ENCODE measurements at places on chromosomes 3 and 15.

GRCh38 chr3:74067296-74067695, 442.6 kb upstream of the PDZRN3 start:
- peak; percentile 54 for DNase-seq

GRCh38 chr15:79595306-79595705, 163.2 kb downstream of the MINAR1 start:
- DNase-seq = no peak

DNA sequence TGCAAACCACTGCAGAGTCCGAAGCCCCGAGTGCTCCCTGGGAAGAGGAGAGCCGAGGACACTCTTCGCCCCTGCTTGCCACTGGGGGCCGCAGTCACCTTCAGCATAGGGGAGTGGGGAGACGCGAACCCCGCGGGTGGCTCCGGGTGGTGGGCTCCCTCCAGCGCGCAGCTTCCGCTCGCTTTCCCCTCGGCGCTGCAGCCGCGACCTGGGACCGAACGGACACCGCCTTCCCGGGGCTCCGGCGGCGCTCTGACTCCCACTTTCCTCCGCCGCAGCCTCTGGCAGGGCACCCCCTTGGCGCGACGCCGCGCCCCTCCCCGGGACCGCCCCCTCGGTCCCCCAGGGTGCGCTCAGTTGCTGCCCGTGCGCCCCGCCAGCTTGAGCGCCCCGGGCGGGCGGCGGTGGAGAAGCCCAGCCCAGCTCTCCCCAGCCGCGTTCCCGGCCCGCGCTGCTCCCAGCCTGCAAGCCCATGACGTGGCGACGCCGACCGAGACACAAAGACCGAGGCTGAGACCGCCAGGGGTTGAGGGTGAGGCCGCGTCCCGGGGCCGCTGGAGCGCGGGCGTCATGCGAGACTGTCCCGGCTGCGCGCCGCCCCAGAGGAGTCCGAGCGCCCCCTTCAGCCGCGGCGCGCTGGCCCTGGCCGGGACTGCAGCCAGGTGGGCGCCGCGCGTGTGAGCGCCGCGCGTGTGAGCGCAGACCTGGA, at the start of gene MINAR1:
Gene MINAR1, plus strand, starts transcription at position 701 of the 709 bp plus-strand sequence. CDS start 23,812 bp downstream, outside the sequence.
- peak; percentile 78 for DNase-seq

- DNase-seq = no peak
Measured at GRCh38 chr15:72866866-72867616, 83.5 kb upstream of the ADPGK start.

- DNase-seq = no peak
Measured at GRCh38 chr3:103169289-103169688, 734.5 kb downstream of the ZPLD1 start.

- no peak for DNase-seq
Measured at GRCh38 chr3:38207254-38208003, 42.1 kb downstream of the OXSR1 start.

DNA sequence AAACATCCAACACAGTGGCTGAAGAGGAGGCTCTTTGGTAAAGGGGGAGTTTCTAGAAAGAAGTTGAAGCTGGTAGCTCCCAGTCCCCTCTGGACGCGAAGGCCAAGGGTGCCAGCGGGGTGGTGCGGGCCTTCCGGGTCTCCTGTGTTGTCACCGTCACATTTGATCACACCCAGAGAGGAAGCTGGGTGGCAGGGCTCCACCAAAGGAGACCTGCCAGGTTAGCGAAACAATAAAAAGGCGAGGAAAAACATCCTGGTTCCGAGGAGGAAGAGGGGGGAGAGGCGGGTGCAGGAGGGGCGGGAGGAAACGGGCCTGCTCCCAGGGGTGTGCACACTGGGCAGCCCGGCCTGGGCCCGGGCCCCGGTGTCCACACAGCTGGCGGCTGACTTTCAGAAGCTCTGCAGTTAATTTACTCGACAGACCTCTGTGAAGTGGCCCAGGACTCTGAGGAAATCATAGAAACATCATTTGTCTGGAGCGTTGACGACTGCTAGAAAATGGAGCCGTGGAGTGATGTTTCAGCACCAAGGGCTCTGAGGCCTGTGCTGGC, 12.1 kb downstream of the HEG1 start:
- DNase-seq = no peak

GRCh38 chr3:111071257-111072030, at the start of gene NECTIN3:
NECTIN3 (plus strand) TSS chr3:111071816; CDS start chr3:111072018, 202 bp downstream.
- peak; percentile 98 for DNase-seq

DNA sequence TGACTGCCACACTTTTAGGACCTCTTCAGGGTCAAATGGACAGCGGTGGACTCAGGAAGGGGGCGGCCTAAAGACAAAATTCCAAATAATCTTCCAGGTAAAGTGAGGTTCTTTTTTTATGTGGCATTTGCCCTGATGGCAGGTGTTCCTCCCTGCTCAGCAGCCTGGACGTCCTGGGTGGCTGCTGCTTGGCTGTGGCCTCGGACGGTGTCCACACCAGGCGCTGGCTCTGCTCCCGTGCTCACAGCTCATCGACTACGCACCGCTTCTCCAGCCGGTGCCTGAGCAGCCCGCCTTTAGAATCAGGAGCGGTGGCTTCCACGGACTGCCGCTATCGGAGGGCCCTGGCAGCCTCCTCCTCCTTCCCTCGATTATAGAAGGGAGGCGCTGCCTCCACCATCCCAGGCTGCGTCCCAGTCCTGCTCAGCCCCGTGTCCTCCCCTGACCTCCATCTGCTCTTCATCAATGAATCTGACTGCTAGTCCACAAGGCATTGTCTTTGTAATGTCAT, 41.9 kb downstream of the PCSK6 start:
- no peak for DNase-seq

- no peak for DNase-seq
Measured at GRCh38 chr3:13325892-13326443, 94.2 kb downstream of the NUP210 start.

DNA sequence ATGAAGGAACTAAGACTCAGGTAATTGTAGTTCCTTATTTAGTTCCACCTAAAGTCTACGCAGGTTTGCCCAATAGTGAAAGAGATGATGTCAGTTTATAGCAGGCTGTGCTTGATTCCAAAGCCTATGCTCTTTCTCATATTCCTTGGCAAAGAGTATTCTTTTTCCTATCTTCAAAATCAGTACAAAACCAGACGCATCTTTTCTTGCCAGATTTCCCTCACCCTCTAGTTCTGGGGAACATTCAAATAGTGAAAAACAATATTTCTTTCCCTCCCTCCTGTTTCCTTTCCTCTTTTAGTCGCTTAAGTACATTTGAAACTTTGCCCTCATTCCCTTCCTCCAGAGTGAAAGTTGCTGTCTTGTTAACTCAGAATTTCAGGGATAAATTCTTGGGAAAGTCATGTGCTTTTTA, 134.6 kb upstream of the PDZRN3 start:
- DNase-seq = peak; percentile 20

- DNase-seq = no peak
Measured at GRCh38 chr3:87101861-87102625, 111.1 kb upstream of the VGLL3 start.

- DNase-seq = peak; percentile 68
Measured at GRCh38 chr3:69806735-69807438, 67.6 kb downstream of the MITF start.

- no peak for DNase-seq
Measured at GRCh38 chr3:122803977-122804376, 9.1 kb downstream of the SLC49A4 start.

- peak; percentile 53 for DNase-seq
Measured at GRCh38 chr3:11690863-11691766, 47.4 kb upstream of the VGLL4 start.

GRCh38 chr15:98786717-98787116, 138.4 kb downstream of the IGF1R start:
- DNase-seq = no peak

Measured in fibroblast of skin of scalp (primary cell).